Posterior vena cava (tissue), 2 donors: ENCODE measurements at places on chromosomes 12 and 14. TPM values are rescaled to one million over a fixed set of nuclear protein-coding genes. Genes with fewer than 3 reads are reported as not detected.

DNA sequence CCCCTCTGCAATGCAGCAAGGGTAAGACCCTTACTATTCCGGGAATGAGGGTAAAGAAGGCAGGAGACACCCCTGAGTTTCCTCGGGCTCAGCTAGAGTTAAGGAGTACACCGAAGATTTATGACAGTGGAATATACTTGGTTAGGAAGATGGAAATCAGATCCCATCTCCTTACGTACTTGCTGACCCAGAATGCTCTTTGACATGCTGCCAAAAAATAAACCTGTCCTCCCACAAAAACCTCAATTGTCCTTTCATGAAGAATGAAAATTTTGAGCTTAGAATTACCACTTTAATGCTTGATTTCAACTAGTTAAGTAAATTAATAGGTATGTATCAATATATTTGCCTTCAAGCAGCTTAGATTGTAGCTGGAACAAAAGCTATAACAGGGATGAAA, 99.5 kb downstream of the PRIMA1 start:
- no peak for DNase-seq

- no peak for DNase-seq
Measured at GRCh38 chr14:62168564-62169155, 406.4 kb downstream of the SNAPC1 start.

DNA sequence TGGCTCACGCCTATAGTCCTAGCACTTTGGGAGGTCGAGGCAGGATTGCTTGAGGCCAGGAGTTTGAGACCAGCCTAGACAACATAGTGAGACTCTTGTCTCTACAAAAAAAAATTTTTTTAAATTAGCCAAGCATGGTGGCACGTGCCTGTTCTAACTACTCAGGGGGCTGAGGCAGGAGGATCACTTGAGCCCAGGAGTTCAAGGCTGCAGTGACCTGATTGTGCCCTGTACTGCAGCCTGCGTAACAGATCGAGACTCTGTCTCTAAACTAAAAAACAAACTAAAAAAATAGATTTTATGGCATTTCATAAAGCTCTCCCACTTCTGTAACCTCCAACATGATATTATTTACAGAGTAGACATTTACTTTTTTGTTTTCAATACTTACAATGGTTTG, 29.6 kb downstream of the PNMA1 start:
- no peak for DNase-seq

DNA sequence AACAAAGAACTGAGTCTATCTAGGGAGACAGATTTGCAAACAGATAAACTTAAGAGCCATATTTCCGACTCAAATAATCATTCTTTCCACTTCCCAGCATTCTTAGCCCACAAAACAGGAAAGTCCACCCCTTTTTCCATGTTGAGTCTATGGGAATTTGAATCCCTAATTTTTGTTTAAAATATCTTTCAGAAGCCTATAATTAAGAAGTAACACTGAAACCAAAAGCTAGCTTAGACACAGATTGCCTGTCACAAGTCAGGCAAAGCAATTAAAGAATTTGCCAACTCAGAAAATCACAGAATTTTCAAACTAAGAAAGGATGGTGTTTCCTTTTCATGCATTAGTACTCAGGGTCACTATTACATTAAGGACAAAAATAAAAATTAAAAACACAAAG, 17.0 kb downstream of the ATP2B1 start:
- no peak for DNase-seq

DNA sequence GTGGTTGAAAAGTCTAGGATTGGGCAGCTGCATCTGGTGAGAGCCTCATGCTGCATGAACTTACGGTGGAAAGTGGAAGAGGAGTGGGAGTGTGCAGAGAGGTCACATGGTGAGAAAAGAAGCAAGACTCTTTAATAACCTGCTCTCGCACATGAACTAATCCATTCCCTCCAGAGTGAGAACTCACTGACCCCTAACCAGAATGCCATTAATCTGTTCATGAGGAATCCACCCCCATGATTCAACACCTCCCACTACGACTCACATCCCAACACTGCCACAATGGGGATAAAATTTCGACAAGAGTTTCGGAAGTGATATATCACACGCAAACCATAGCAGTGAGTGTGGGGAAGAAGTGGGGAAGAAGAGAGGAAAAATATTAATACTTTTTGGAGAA, 377.4 kb downstream of the NAV3 start:
- no peak for DNase-seq

GRCh38 chr12:75404231-75404630, 13.3 kb downstream of the GLIPR1L2 start:
- DNase-seq: no peak

GRCh38 chr14:62696331-62696924, 348.8 kb downstream of the KCNH5 start:
- no peak for DNase-seq

DNA sequence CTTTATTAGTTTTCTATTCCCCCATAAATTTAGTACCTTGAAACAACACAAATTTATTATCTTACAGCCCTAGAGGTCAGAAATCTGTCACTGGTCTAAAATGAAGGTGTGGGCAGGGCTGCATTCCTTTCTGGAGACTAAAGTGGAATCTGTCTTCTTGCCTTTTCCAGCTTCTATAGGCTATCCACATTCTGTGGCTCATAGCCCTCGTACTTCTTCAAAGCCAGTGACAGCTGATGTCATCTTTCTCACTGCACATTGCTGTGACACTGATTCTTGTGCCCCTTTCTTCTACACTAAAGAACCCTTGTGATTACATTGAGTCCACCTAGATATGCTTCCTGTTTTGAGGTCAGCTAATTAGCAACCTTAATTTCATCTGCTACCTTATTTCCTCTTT, 23.2 kb upstream of the DCN start:
- no peak for DNase-seq

DNA sequence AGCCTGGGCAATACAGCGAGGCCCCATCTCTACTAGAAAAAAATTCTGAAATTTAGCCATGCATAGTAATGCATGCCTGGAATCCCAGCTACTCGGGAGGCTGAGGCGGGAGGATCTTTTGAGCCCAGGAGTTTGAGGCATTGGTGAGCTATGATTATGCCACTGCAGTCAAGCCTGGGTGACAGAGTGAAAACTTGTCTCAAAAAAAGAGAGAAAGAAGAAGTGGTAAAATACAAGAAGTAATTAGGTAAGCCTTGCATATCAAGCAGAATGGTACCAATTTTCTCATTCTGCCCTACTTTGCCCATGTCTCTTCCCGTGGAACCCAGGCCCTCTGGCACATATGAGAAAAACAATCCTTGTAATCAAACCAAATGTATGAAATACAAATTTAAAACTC, 70.7 kb downstream of the SUSD6 start:
- no peak for DNase-seq

DNA sequence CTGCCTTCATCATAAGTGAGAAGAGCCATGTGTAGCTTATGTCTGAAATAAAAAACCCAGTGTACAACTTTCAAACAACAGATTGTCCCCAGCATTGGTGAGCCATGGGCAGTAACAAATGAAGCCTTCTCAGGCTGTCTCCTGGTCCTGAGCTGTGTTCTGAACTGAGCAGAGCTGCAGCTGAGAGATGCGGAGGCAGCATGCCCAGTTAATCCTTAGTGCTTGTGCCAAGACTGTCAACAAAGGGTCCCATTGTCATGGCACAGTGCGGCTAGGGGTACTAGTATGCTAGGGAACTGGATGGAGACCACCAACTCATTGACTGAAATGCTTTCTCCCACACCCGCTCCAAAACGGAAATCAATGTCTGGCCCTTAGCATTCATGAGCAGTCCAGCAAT, 154.3 kb downstream of the RMST start:
- no peak for DNase-seq

- DNase-seq: peak; percentile 85
Measured at GRCh38 chr14:68392393-68393141, 400.3 kb downstream of the ZFP36L1 start.

- peak; percentile 26 for DNase-seq
Measured at GRCh38 chr12:52266514-52266913, 7.9 kb upstream of the KRT86 start.

DNA sequence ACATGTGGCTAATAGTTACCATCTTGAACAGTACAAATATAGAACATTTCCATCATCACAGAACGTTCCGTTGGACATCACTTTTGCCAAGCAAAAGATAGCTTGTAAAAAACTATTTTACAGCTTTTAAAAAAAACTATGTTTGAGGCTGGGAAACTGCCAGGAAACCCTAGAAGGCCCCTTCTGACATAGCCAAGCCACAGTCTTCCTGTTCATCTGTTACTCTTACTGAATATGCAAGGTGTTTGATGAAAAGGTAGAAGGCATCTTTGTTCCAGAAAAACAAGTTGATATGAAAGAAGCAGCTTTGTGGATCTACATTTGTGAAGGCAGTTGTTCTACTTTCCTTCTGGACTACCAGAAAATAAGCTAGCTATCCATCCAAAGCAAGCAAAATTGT, 23.6 kb upstream of the WNK1 start:
- no peak for DNase-seq

- DNase-seq: no peak
Measured at GRCh38 chr12:5171701-5172100, 128.0 kb downstream of the KCNA5 start.

DNA sequence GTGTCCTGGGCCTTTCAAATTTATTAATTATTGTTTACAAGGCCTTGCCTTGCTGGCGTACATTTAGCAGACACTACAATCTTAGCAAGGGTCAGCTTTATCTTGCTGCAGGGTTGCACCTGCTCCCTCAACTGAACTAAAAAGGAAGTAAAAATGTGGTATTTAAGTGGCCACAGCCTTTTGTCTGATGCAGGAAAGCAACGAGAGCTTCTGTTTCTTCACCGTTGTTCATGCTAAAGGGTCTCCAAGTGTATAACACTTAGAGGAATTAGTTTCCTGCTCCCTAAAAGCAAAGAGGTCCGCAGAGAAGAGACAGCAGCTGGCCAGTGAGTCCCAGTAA, 62.8 kb upstream of the EGLN3 start:
- no peak for DNase-seq

DNA sequence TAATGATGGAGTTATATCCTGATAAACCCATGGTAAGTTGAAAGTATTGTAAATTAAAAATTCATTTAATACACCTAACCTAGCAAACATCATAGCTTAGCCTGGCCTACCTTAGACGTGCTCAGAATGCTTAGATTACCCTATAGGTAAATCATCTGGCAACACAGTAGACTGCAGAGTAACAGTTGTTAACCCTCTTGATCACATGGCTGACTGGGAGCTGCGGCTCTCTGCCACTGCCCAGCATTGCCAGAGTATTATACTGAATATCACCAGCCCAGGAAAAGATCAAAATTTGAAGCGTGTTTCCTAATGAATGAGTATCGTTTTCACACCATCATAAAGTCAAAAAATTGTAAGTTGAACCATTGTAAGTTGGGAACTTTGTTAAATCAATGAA, 17.8 kb upstream of the TMPRSS12 start:
- no peak for DNase-seq

- no peak for DNase-seq
Measured at GRCh38 chr12:106564678-106565329, 18.0 kb upstream of the RFX4 start.

GRCh38 chr14:84927096-84927827, 602.7 kb upstream of the FLRT2 start:
- no peak for DNase-seq

DNA sequence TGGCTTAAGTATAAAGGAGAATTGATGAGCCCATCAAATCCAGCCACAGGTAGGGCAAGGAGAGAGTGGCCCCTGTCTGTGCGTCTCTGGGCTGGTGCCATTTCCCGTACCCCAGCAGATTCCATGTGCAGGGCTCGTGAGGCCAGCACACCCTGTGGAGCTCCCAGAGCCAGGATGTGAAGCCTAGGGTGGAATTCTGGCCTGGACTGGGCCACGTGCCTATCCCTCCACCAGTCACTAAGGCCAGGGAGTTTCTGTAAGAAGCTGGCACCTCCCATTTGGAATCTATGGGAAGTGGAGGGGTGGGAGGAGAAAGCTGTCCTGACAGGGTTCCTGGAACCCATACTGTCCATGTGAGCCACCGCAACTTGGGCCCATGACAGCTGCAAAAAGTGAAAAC, 148.5 kb downstream of the FOXN3 start:
- no peak for DNase-seq

DNA sequence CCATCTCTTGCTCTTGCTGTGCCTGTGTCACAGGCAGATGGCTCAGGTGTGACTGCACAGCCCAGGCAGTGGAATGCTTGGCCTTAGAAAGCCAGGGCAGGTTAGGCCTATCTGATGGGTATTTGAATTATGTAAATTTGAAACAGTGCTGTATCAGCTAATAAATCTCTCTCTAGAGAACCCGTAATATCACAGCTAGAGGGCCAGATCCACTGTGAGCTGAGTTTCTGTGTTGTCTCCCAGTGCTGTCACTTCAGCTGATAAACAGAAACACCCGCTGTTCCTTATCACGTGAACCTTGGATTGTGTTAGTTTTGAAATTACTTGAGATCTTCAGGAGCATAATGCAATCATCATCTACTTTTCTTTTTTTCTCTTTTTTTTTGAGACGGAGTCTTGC, 21.5 kb upstream of the ALDH2 start:
- no peak for DNase-seq

DNA sequence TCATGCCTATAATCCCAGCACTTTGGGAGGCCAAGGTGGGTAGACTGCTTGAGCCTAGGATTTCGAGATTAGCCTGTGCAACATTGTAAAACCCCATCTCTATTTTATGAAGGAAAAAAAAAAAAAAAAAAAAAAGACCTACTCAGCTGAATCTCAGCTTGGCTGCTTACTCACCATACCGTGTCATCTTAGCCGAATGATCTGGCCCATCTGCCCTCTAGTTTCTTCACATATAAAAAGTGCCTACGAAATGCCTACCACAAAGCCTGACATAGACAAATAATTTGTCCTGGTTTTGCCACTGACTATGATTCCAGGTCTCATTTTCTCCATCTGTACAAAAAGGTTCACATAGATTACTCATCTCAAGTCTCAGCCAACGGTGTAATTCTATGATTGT, 10.1 kb downstream of the DIABLO start:
- no peak for DNase-seq

DNA sequence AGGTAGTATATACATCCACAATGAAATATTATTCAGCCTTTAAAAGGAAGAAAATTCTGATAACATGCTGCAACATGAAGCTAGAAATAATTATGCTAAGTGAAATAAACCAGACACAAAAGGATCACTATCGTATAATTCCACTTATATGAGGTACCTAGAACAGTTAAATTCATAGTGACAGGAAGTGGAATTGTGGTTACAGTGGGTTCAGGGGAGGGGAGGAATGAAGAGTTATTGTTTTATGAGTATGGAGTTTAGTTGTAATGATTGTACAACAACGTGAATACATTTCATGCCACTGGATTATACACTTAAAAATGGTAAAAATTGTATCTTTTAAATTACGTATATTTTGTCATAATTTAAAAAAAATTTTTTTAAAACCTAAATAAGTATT, 21.0 kb downstream of the EEA1 start:
- no peak for DNase-seq

GRCh38 chr12:55624056-55624455, 12.6 kb upstream of the OR10P1 start:
- DNase-seq: no peak

PMEL gene
- total RNA-seq: 5.0 TPM

PRORP gene
- 19.1 TPM for total RNA-seq

CERS5 gene
- total RNA-seq: 43.3 TPM

PRICKLE1 gene
- total RNA-seq: 19.4 TPM

DPPA3 gene
- total RNA-seq: not detected

E2F7 gene
- total RNA-seq: 0.09 TPM

HCAR2 gene
- total RNA-seq: 0.24 TPM

NTS gene
- 1.4 TPM for total RNA-seq

ACOT4 gene
- total RNA-seq: 0.33 TPM

FOXN4 gene
- total RNA-seq: not detected

CPM gene
- 20.4 TPM for total RNA-seq

TRPV4 gene
- 2.0 TPM for total RNA-seq
